ENCODE measurements at places on chromosomes 5 and 9.

GRCh38 chr9:109935406-109936087, 155.5 kb downstream of the PALM2AKAP2 start:
- DNase-seq = no peak

DNA sequence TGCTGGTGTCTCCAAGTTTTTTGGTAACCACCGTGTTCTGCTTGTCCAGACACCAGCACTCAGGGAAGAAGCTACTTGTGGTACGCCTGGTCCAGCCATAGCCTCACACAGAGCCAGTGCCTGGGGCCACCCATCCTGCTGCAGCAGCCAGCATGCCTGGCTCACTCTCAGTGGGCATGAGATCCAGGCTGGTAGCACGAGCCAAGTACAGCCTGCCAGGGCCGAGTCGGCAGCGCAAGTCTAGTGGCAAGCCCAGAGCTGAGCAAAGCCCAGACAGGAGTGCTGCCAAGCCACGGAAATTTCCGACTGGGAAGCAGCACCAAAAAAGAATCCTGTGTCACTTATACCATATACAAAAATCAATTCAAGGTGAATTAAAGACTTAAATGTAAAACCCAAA, 36.3 kb upstream of the FBXL17 start:
- no peak for DNase-seq

DNA sequence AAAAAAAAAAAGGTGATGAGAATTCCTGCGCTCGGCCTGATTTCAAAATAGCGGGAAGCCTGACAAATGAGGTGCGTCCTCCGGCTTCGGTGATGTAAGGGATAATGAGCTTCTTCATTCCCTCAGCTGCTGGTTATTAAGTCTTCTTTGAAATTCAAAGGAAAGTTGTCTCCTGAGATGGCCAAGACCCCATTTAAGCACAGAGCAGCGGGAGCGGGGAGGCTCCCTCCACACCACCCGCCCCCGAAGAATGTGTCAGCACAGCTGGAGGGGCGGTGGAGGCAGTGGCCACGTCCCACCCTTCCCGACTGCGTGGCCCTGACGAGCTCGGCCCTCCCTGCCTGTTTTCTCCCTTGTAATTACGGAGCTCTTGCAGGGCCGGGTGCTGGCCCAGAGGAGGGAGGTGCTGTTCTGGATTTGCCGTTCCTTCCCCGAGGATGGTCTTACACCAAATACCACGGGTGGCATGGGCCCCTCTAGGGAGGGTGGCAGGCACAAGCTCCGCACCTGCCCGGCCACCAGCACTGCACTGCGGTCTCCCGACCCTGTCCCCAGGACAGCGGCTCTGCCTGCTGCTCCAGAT, 31.0 kb downstream of the SLC9A3 start:
- DNase-seq = no peak

- no peak for DNase-seq
Measured at GRCh38 chr5:151258201-151258611, 5.2 kb downstream of the GM2A start.

GRCh38 chr5:142938266-142938880, 168.2 kb downstream of the ARHGAP26 start:
- no peak for DNase-seq

- DNase-seq = no peak
Measured at GRCh38 chr9:6199596-6199995, 16.0 kb upstream of the IL33 start.

GRCh38 chr9:126630458-126631237, 16.9 kb downstream of the LMX1B start:
- DNase-seq = no peak

DNA sequence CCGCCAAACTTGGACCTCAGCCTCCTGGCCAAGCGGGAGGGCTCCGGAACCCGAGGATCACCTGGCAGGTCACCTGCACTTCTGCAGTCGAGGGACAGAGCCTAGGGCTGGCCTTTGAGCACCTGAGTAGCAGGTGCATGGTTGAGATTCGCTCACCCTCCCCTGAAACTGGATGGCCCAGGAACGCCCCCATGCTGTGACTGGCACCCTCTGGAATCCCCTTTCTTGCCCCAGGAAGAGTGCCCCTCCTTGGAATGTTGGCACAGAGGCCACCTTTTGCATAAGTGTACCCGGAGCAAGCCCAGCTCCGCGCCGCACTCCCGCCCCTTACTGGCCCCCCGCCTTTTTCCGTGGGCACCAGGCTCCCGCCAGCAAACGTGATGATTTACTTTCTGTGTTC, 112.5 kb upstream of the IER5L start:
- no peak for DNase-seq

DNA sequence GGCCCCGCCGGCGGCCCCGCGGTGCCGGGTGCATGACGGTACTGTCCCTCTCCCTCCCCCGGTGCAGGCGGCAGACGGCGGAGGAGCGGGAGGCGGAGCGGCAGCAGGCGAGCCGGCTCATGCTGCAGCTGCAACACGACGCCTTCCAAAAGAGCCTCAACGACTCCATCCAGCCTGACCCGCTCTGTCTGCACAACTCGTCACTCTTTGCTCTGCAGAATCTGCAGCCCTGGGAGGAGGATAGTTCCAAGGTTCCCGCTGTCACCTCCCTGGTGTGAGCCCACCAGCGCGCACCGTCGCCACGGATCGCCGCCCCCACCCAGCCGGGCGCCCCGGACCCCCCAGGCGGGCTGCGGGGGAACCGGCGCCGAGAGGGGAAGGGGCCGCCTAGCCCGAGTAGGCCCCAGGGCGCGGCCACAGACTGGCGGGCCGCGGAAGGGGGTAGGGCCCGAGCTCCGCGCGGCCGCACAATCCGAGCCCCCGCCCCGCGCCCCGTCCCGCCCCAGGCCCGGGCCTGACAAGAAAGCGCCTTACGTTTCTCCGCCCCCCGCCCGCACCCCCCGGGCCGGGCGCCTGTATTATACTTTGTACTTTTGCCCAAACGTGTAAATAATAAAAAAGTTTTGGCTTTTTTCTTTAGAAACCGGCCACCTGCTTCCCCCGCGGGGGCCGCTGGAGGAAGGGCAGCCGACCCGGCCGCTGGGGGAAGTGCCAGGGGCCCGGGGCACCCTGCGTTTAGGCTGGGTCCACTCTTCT, 2.5 kb downstream of the TLX3 start:
- no peak for DNase-seq

DNA sequence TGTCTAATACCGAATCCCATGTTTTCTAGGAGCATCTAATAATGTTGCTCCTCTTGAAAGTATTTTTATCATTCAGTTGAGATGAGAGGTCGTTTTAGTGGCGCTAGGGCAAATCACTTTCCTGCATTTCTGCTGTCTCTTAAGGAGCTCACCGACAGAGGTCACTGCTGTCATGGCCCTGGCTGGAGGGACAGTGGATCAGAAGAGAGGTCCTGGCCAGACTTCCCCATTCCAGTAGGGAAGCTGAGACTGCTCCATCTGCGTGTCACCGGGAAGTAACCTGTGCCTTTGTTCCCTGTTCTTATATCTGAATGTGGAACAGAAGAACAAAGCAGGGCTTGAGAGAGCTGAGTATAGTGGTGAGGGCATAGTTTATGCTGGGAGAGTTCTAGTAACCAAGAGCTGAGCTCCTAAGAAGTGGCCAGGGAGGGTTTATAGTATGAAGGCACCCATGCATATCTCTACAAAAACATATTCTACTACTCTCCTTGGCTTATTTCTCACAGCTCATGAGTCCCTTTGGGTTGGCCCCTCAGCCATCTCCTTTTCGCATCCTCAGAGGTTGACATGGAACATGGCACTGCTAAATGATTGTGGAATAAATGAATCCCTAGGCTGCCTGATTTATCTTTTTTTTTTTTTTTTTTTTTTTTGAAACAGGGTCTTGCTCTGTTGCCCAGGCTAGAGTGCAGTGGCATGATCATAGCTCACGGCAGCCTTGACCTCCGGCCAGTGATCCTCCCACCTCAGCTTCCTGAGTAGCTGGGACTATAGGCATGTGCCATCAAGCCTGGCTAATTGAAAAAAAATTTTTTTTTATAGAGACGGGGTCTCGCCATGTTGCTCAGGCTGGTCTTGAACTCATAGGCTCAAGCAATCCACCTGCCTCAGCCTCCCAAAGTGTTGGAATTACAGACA, 27.2 kb downstream of the ATP6V0E1 start:
- DNase-seq = no peak

GRCh38 chr9:37992924-37993349, 76.1 kb downstream of the SHB start:
- DNase-seq = no peak

- no peak for DNase-seq
Measured at GRCh38 chr5:1292846-1293415, 1.9 kb downstream of the TERT start.

- no peak for DNase-seq
Measured at GRCh38 chr5:147481376-147481775, 28.5 kb downstream of the DPYSL3 start.

GRCh38 chr5:139228201-139228803, 30.1 kb upstream of the SIL1 start:
- DNase-seq = no peak

DNA sequence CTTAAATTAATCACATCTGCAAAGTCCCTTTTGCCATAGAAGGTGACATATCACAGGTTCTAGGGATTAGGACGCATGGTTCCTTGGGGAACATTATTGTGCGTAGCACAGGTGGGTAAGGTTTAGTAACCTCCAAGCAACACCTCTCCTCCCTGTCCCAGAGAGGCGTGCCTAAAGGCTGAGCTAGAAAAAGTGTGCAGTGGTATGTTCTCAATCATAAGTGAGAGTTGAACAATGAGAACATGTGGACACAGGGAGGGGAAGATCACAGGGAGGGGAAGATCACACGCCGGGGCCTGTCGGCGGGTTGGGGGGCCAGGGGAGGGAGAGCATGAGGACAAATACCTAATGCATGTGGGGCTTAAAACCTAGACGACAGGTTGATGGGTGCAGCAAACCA, 14.9 kb downstream of the DAB2IP start:
- no peak for DNase-seq

GRCh38 chr5:55908804-55909203, 57.6 kb downstream of the IL31RA start:
- DNase-seq = no peak

GRCh38 chr9:82206490-82206889, 217.9 kb downstream of the SPATA31D1 start:
- no peak for DNase-seq

DNA sequence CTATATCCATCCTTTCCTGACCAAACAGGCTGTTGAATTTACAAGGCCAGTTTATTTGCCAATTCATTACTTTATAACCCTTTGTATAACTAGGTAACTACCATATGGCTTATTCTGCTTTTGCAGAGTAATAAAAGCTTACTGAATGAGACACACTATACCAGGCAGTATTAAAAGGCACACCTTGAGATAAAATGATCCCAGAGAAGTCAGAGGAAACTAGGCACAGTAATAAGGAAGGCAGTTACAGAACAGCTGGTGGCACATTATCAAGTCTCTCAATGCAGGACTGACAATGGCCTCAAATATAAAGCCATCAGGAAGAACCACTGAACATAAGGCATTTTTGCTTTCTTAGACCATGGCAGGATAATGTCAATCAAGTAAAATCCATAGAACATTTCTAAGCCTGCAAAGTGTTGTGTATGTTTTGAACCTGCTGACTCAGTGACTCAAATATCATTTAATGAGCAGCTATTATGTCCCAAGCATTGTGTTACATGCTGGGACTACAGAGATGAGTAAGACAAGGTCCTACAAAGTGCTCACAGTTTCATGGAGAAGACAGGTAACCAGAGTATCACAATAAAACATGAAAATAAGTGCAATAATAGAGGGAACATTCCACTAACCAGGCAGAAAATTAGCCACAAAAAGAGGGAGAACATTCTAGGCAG, 52.5 kb downstream of the OXCT1 start:
- no peak for DNase-seq

DNA sequence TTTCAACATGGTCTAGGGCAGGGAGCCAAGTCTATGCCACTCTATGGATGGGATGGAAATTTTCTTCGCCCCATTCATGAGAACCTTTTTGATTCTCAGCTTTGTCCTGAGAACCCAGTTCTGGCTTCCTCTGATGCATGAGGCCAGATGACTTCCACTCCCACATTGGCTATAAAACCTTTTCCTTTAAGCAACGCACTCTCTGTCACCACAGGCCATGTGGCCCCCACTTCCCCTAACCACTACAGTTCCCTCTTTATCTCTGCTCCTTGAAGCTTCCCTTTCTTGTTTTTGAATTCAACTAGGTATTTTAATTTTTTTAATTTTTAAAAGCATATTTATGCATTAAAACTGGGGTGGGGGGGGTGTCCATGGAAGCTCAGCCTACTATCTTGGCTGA, 401.3 kb downstream of the ENC1 start:
- DNase-seq = no peak

- no peak for DNase-seq
Measured at GRCh38 chr9:76882686-76883085, 23.2 kb downstream of the PRUNE2 start.

DNA sequence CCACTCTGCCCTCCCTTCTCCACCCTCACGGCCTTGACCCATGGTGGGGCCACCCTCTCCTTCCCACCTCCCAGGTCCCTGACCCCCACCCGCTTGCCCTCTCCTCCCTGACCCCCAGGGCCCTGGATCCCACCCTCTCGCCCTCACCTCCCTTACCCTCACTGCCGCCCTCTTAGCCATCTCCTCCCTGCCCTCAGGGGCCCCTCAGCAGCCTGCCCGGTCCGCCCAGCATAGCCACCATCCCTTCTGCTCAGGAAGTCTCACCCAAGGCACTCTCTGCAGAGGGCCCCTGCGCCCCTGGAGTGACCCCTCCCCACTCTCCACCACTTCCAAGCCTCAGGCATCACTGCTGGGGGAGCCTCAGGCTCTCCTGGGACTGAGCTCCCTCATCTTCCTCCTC, 66.3 kb downstream of the MRPL36 start:
- DNase-seq = no peak

DNA sequence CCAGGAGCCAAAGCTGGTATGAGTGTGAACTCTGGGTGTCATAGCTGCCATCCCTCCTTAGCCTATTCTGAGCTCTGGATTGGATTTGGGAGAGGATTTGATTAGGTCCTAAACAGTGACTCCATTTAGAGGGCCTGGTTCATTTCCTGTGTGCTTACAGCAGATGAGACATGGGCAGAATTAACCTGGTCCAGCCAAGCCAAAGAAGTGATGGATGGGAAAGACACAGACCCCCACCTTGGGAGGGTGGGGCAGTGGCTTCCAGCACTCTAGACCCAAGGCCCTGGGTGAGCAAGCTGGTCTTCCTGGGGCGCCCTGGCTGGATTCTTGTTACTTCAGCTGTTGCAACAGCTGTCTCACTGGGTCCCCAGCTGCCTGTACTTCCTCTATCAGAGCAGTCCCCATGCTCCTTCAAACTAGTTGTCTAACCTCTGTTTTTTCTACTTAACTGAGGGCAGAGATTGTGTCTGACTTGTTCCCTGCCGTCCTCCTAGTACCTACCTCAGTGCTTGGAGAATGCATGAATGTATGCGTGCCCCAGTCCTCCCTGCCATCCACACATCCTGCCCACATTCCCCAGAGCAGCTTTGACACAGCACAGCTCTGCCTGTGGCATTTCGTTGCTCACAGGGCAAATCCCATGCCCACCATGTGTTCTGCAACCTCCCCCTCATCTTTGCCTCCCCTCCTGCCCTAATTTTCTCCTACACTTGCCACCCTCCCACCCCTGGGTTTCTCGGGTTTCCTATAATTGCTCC, 115.9 kb downstream of the RGS3 start:
- no peak for DNase-seq

DNA sequence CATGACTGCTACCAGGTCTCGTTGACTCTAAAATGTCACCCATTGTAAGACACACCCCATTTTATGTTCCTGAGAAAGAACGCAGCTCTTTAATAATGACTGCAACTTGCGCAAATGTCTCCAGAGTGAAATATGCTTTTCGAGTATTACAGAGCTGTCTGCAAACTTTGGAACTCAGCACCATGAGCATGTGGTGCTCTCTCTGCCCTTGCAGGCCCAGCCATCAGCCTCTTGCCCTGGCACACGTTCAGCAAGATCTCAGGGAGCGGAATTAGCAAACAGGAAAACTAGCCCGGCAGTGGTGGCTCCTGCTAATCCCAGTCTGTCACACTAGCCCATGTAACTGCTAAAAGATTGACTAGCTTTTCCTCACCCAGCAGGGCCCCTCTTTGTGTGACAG, 114.5 kb upstream of the SLC1A3 start:
- no peak for DNase-seq
